Transverse colon (tissue), 4 donors: ENCODE measurements at places on chromosomes 12 and 14.

DNA sequence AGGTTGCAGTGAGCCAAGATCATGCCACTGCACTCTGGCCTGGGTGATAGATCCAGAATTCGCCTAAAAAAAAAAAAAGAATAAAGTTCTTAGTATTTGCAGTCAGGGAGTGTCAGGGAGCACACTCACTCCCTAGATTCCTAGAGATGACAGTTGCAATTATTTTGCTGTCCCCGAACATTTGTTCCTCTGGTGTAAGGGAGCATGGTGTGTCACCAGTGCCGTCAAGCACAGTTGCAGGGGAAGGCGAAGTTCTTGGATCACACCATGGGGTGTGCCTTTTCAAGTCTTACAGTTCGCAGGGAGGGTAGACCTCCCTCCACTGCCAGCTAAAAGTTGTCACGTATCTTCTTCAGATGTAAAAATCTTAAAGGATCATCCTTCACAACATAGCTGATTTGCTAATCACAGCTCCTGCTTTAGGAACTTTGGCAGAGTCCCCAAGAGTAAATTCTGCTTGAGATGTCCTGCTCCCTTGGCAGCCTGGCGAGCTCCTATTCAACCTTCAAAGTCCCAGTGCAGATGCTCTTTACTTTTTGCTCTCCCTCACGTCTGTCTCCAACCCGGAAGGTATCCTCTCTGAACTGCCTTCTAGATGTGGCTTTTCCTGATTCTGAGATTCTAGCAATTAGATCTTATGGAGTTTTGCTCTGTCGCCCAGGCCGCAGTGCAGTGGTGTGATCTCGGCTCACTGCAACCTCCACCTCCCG lies 11.3 kb downstream of the ACACB start:
- no peak for DNase-seq
- no peak overlapping the region for H3K27ac ChIP-seq
- H3K4me3 ChIP-seq = no peak overlapping the region
- no peaks in the 10 kb centered on the region for H3K27me3 ChIP-seq
- peaks cover 4% of the 10 kb centered on the region for H3K4me1 ChIP-seq
- no peaks in the 10 kb centered on the region for H3K36me3 ChIP-seq

DNA sequence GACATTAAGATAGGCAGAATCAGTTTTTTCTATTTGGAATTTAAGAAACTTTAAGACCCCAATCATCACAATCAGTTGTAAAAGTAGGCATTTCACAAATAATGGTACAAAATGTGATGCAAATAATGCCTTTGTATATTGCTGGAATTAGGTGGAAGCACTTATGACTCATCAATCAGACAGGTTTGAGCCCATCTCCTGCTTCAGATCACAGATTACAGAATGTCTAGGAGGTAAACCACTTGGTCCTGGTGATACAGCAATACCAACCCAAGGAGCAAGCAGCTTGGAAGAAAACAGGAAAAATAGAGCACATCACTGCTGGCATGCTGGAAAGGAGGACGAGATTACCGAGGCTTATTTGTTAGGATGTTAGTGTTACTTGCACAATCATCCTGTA lies 57.6 kb downstream of the C12orf56 start:
- no peaks in the 10 kb centered on the region for H3K36me3 ChIP-seq
- no peak for DNase-seq
- H3K4me3 ChIP-seq = no peak overlapping the region

GRCh38 chr12:96427269-96427729 lies 27.1 kb upstream of the CDK17 start:
- H3K27ac ChIP-seq = peak overlapping the region; percentile 68
- H3K4me3 ChIP-seq = no peak overlapping the region
- no peaks in the 10 kb centered on the region for H3K4me1 ChIP-seq
- no peaks in the 10 kb centered on the region for H3K27me3 ChIP-seq
- no peaks in the 10 kb centered on the region for H3K36me3 ChIP-seq

DNA sequence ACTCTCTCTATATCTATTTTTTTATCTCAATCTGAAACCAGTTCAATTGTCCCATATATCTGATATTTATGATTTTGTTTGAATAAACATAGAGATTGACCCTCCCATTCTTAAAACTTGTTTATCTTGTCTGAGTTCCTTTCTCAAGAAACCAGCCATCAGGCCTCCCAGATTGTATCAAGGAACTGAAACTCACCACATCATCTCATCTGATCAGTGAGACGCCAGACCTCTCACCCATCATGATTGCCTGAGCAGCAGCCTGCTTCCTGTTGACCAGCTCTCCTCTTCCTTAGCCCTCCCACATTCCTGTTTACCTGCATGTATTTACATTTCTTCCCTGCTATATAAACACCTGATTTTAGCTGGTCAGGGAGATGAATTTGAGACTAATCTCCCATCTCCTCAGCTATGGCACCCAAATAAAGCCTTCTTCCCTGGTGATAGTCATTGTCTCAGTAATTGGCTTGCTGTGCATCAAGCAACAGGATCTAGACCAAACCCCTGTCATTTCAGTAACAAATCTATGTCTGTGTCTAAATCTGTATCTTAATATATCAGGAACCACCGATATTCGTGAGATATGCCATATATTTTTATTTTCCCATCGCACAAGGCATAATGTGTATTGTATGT lies 323.6 kb downstream of the TMTC2 start:
- no peak overlapping the region for H3K27ac ChIP-seq
- DNase-seq = no peak
- H3K36me3 ChIP-seq = peaks cover 29% of the 10 kb centered on the region
- no peaks in the 10 kb centered on the region for H3K27me3 ChIP-seq
- H3K4me1 ChIP-seq = no peaks in the 10 kb centered on the region
- no peak overlapping the region for H3K4me3 ChIP-seq

- no peak overlapping the region for H3K4me3 ChIP-seq
- no peaks in the 10 kb centered on the region for H3K4me1 ChIP-seq
- H3K27me3 ChIP-seq = no peaks in the 10 kb centered on the region
- no peaks in the 10 kb centered on the region for H3K36me3 ChIP-seq
- H3K27ac ChIP-seq = no peak overlapping the region
These were observed 102.3 kb downstream of the DAD1 start for GRCh38 chr14:22486675-22487074.

GRCh38 chr12:68042212-68042699 lies 53.0 kb downstream of the IFNG-AS1 start:
- no peaks in the 10 kb centered on the region for H3K27me3 ChIP-seq
- no peak for DNase-seq
- no peaks in the 10 kb centered on the region for H3K36me3 ChIP-seq
- H3K27ac ChIP-seq = no peak overlapping the region
- H3K4me1 ChIP-seq = no peaks in the 10 kb centered on the region

GRCh38 chr14:93045965-93046704 lies 69.6 kb downstream of the ITPK1 start:
- no peaks in the 10 kb centered on the region for H3K36me3 ChIP-seq
- peaks cover 87% of the 10 kb centered on the region for H3K4me1 ChIP-seq
- no peak overlapping the region for H3K4me3 ChIP-seq
- H3K27ac ChIP-seq = peak overlapping the region; percentile 86
- no peaks in the 10 kb centered on the region for H3K27me3 ChIP-seq

DNA sequence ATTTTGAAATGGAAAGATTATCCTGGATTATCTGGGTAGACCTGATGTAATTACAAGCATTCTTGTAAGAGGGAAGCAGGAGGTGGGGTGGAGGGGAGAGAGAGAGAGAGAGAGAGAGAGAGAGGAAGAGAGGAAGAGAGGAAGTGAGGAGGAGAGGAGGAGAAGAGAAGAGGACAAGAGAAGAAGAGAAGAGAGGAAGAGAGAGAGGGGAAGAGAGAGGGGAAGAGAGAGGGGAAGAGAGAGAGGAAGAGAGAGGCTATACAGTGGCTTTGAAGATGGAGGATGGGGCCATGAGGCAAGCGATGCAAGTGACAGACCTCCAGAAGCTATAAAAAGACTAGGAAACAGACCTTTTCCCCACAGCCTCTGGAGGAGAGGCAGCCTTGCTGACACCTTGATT lies 13.7 kb upstream of the CHST11 start:
- no peak overlapping the region for H3K4me3 ChIP-seq
- no peak for DNase-seq
- H3K27me3 ChIP-seq = no peaks in the 10 kb centered on the region
- H3K27ac ChIP-seq = no peak overlapping the region
- H3K36me3 ChIP-seq = no peaks in the 10 kb centered on the region

- no peaks in the 10 kb centered on the region for H3K27me3 ChIP-seq
- peak overlapping the region; percentile 97 for H3K4me3 ChIP-seq
- H3K27ac ChIP-seq = peak overlapping the region; percentile 99
- no peaks in the 10 kb centered on the region for H3K36me3 ChIP-seq
- DNase-seq = peak; percentile 71
- peaks cover 4% of the 10 kb centered on the region for H3K4me1 ChIP-seq
These were observed 790 bp downstream of the BTG1 start for GRCh38 chr12:92144631-92145480.

DNA sequence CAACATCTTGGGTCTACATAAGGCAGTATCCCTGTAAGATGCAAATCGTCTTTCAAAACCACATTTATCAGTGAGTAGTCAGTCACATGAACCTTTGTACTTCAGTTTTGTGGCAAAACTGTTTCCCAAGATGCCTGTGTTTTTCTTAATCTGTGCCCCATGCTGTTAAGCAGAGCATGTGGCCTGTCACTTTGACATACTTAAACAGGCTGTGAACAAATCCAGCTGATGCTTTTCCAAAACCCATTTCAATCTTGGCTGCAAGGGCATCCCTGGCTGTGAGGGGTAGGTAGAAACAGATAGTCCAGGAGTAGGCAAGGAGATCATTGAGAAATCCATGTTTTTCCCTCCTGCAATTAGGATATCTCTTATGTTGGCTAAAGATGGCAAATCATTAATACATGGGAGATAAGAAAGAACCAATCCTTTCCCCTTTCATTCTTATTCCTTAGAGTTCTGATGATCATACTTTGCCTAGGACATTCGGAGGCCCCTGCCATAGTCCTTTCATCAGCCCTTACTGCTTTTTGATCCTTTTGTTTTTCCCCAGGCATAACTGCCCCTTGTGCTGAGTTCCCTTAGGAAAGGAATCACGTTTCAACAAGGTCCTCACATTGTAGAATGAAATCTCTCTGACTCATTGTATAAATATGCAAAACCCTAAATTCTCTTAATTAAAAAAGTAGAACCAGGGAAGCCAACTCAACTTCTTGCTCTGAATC lies 121.1 kb upstream of the EEA1 start:
- H3K4me3 ChIP-seq = no peak overlapping the region
- no peaks in the 10 kb centered on the region for H3K4me1 ChIP-seq
- H3K27ac ChIP-seq = no peak overlapping the region
- H3K27me3 ChIP-seq = no peaks in the 10 kb centered on the region
- no peaks in the 10 kb centered on the region for H3K36me3 ChIP-seq
- no peak for DNase-seq
